ENCODE measurements at places on chromosomes 3 and 15.

- DNase-seq: no peak
Measured at GRCh38 chr15:50304836-50305235, 39.3 kb upstream of the HDC start.

- no peak for DNase-seq
Measured at GRCh38 chr3:110193074-110193473, 855.7 kb upstream of the DPPA4 start.

GRCh38 chr15:25053000-25053815 lies 98.4 kb downstream of the SNRPN start:
- DNase-seq: no peak

DNA sequence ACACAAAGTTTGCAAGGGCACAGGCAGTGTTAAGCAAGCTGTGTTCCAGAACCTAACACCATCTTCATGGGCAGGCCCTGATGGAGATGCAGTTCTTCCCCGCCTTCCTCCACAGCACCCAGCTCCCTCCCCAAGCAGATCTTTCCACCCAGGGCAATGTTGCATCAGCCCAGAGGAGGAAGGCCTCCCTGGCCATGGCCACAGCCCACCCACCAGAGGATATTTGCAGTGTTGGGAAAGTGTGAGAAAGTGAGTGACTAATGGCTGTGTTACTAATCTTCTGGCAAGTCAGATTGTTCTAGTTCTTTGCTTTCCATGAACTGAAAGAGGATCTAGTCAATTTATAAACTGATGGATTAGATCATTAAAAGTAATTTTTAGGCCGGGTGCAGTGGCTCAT lies 42.0 kb upstream of the ATP10A start:
- no peak for DNase-seq

DNA sequence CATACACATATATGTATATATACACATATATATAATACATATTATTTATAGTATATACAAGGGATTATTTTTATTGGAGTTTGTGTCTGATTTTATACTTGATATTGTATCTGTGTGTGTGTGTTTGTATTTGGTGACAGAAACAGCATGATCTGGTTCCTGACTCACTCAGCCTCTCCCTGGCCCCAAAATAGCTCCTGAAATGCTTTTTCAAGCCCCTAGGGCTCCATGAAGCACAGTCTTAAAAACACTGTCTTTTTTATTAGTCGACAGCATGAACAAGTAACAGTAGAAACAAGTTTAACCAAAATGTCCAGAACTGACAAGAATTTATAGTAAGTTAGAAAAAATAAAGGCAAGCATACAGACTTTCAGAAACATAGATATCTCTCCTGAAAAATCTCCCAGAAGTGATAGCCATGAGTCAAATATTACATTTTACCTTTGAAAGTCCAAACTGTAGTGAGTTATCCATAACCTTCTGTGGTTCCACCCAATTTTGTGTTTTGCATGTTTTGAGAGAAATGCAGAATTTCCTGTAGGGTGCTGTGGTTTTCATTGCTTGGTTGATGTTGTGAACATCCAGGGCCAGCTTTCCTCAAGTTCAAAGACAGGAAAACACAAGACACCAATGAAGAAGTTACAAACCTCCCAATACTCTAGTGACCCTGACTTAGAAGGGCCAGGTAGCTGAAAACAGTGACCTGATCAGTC lies 98.5 kb upstream of the CCDC80 start:
- no peak for DNase-seq

DNA sequence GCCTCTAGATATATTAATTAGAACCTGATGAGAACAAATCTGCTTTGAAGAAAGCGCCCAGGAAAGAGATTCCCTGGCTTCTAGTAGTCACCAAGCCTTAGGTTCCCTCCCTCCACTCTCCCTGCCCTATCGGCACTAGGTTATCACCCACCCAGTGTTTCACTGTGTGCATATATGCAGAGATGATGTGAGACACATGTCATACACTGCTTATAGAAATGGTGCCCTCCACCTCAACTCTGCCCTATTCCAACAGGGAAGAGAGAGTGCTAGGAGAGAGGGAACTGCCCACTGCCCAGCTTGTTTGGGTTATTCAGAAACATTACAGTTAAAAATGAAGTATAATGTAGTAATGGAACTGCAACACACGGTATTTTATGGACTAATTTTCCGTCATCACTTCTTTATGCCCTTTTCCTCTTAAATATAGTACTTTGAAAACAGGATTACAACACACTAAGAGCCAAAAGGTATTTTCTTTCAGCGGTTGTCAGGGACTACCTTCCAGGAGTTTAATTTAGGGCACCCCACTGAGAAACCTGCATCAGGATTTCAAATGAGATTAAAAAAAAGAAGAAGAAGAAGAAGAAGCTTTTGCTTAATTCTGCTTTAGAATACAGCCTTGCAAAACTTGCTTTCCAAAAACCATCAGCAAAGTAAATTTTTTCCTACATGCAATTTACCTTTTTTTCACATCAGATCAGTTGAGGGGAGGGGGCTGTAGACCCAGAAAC lies 55.3 kb downstream of the MEIS2 start:
- no peak for DNase-seq

DNA sequence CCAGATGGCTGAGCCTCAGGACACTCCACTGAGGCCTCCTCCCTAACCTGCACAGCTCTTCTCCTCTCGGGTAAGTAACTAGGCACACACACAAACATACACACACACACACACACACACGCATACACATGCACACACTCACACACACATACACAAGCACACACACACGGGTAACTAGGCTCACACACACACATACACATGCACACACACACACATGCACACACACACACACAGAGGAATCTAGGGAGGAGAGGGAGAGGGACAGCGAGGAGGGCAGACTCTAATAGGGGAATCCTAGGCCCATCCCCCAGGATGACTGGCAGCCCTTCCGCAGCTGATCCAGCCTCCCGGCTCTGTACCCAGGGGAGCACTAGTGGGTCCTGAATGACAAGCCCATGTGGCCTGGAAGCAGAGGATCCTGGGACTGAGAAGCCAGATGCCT lies 177.4 kb upstream of the LINGO1 start:
- DNase-seq: no peak

GRCh38 chr3:142998439-142998838 lies 2.9 kb upstream of the U2SURP start:
- DNase-seq: no peak

- peak; percentile 40 for DNase-seq
Measured at GRCh38 chr3:42855547-42856380, 19.9 kb downstream of the CYP8B1 start.
